Vagina (tissue), 2 donors: ENCODE measurements at places on chromosomes 16 and 17.

DNA sequence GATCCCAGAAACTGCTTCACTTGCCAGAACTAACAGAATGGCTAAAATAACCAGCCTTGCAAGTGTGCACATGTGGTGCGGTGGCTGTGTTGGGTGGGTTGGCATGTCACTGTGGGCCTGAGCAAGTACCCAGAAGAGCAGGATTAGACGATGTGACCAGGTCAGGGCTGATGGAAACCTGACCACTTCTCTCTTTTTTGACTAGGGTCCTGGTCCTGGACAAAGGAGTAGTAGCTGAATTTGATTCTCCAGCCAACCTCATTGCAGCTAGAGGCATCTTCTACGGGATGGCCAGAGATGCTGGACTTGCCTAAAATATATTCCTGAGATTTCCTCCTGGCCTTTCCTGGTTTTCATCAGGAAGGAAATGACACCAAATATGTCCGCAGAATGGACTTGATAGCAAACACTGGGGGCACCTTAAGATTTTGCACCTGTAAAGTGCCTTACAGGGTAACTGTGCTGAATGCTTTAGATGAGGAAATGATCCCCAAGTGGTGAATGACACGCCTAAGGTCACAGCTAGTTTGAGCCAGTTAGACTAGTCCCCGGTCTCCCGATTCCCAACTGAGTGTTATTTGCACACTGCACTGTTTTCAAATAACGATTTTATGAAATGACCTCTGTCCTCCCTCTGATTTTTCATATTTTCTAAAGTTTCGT lies 16.7 kb downstream of the ANKRD40 start:
- DNase-seq: no peak

DNA sequence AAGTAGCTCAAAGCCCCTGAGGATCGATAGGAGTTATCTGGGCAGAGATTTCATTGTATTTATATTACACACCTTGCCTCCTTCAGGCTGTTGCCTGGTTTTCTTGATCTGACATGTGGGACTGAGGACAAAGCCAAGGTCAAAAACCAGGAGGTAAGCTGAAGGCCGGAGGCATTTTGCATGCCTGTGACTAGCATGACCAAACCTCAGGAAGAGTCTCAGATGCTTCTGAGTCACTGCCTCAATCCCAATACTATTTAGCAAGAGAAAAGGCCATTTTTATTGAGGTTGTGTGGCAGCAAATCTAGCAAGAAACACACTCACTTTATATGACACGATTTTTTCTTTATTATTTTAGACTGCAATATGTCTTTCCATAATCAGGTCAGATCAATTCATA lies 968.1 kb downstream of the CDH11 start:
- DNase-seq: no peak

DNA sequence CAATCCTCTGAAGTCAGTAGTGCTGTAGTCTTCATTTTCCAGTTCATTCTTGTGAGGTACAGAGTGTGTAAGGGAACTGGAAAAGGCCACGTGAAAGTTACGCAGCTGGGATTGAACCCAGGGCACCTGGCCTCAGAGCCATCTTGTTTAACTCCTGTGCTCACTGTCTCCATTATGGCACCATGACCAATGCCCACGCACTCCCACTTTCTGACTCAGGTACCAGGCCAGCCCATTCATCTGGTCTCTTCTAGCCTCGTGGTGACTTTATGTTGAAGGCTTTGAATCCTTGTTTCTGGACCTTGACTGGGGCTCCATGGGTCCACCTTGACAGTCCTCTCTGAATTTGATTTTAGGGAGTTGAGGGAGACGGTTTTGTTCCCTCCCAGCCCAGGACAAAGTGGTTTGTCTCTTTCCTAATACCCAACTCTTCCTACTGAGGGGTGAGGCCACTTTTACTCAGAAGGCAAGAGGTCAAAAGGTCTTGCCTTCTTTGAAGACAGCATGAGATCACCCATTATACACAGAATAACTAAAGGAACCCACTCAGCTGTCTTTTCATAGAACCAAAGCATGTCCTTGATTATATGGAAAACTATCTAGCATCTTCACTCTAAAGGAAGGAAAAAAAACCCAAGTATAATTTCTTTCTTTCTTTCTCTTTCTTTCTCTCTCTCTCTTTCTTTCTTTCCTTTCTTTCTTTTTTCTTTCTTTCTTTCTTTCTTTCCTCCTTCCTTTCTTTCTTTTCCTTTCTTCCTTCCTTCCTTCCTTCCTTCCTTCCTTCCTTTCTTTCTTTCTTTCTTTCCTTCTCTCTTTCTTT lies 50.0 kb downstream of the OTOA start:
- DNase-seq: no peak

GRCh38 chr17:5931616-5932015 lies 138.6 kb upstream of the WSCD1 start:
- DNase-seq: no peak

DNA sequence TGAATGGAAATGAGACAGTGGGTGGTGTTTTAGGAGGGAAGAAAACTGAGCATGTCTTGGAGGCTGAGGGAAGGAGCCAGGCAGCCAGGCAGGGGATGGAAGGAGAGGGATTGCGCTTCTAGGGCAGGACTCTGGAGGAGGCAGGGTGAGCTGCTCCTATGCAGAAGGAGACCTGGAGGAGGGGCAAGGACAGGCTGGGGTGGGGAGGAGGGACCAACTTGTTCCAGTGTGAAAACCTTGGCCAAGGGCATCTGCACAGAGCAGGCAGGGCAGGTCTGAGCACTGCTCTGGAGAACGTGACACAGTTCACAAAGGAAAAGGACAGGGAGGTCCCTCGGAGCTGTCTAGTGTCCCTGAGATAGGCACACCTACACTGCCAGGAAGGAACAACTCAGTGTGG lies 5.5 kb downstream of the GALK1 start:
- DNase-seq: no peak

- no peak for DNase-seq
Measured at GRCh38 chr16:82782715-82783251, 156.0 kb downstream of the CDH13 start.

- no peak for DNase-seq
Measured at GRCh38 chr16:2711370-2712062, 8.5 kb downstream of the PRSS27 start.

- no peak for DNase-seq
Measured at GRCh38 chr17:15134363-15134762, 130.8 kb downstream of the PMP22 start.
